Right renal pelvis (tissue), 4 donors: ENCODE measurements at places on chromosomes 7 and 10.

GRCh38 chr7:133054162-133054840 lies 27.6 kb downstream of the CHCHD3 start:
- DNase-seq, result no peak

DNA sequence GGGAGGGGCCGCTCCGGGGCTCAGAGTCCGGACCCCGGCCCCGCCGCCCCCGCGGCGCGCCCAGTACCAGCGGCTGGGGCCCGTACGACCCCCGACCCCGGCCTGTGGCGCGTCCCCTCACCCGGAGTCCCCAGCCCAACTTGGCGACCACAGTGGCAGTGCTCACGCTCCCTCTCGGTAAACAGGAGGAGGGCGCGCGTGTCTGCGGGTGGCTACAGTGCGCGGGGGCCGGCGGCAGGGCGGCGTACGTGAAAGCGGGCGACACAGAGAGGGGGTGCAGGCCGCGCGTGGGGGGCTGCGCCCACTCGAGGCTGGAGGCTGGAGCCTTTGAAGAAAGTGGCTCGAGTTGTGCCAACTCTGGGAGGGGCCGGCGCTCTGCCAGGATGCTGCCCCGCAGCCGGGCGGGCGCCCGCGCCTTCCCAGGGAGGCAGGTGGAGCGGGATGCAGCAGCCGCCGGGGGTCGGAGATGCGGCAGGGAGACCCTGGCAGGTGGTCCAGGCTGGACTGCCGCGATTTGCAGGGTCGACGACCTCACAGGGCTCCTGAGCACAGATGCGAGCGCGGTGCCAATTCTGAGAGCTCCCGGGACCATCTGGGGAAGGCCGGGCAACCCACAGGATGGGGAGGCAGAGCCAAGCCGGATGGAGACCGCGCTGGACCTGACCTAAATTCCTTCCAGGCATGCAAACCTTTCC lies 655 bp downstream of the PTPRE start:
- no peak for DNase-seq

DNA sequence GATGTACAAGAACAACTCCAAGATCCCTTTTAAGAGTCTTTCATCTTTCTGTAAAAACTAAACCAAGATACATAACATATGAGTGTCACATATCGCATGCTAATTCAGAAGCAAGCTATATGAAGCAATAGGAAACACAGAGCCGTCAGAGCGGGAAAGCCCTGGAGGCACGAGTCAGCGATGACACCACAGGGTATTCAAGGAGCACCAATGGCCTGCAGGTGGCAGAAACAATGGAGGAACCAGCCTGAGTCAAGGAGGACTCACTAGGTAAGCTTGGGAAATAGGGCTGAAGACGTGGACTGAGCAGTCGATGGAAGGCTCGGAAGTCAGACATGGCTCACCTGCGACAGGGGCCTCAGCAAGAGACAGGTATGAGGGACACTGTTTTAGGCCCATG lies 214.4 kb downstream of the FAM107B start:
- DNase-seq, result no peak

DNA sequence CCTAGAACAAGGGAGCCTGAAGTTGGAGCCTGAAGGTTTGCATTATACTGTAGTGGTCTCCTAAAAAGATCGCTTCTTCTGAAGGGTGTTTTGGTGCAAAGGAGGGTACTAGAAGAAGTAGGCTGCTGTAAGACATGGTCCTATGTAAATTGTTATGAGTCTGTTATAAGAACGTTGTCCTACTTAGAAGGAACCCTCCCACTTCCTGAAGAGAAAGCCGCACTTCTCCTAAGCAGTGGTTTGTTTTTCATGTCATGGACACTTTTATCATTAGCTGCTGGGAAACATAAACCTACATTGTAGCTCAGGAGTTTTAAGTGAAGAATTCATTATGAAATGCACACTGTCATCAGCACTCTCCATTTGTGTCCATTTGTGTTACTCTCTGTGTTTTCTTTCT lies 129.1 kb upstream of the ITGB1 start:
- no peak for DNase-seq

- no peak for DNase-seq
These were observed 5.2 kb downstream of the PDLIM1 start for GRCh38 chr10:95285556-95285955.

DNA sequence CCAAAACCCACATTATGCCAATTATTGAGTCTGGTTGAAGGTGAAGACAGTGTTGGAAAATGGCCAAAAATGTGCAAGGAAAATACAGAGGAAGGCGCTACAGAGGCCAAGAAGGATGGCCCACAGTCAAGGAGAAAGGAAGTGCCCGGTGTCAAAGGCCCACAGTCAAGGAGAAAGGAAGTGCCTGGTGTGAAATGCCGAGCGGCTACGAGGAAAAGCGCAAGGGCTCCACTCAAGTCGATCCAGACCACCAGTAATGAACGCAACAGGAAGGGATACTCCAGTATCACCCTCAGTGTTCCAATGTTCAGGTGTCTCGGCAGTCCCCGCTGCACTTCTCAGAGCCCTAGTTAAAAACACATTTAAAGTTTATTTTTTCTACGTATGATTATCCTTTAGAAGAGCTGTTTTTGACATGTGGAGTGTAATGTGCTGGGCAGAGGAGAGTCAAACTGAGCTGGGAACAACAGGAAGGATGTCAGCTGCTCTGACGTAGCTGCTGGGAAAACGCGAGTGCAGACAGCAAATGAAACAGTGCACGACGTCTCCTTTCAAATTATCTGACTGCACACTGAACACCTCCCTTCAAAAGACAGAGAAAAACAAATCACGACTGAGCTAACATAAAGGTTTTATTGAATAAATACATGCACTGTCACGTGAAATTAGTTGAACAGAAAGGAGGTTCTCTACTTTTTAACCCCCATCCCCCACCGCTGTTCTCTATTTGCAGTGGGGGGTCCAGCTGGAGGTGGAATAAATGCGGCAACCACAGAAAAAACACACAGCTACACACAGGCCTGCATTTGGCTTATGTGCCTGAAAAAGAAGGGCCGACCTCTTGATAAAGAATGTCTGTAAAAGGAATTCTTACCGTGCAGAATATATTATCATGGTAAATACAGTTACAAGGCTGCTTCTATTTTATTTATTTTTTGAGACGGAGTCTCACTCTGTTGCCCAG lies 26.1 kb upstream of the NCAPG2 start:
- no peak for DNase-seq
